ENCODE measurements at places on chromosomes 11 and 22.

GRCh38 chr11:74288911-74289310 is 22.5 kb downstream of the P4HA3 start:
- DNase-seq: no peak

- no peak for DNase-seq
Observed at GRCh38 chr11:95576146-95576845, 213.3 kb downstream of the FAM76B start.

GRCh38 chr11:103322821-103323220 is 213.6 kb downstream of the DYNC2H1 start:
- no peak for DNase-seq

DNA sequence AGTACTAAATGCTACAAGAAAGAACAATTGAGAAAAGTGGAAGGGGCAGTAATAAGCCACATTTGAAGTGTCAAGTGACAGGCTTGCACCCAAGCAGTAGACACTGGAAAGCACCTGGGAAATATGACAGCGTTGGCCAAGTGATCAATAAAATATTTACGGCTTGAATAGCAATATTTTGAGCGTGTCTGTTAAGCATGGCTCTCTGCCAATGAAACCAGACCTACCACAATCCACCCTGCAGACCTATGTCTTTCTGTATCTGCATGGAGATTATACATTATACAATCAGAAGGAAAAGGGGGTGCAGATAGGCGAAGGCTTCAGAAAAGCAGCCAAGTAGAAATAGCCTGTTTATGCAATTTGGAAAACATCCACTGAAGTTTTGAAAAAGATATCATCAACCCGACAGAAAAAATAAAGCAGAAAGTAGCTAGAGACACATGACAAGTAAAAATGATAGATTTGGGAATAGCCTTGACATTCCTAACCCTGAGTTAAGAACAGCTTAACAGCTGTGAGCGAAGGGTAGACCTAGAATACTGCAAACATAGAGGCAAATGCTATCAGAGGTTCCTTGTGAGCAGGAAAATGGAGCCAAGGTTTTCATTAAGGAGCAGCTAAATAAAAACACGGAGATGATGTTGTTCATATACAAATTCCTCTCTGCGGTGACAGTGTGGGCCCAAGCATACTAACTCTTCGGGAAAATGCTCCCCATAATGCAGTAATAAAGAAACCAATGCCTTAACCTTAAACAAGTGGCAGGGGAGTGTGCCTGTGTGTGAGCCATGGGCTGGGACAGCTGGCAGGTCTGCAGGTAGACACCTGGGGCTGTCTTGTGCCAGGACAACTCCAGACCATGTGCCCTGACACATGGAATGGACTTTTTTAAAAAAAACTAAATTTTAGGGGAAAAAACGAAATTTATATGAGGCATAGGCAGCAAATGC is 71.3 kb downstream of the ETS1 start:
- DNase-seq: no peak

DNA sequence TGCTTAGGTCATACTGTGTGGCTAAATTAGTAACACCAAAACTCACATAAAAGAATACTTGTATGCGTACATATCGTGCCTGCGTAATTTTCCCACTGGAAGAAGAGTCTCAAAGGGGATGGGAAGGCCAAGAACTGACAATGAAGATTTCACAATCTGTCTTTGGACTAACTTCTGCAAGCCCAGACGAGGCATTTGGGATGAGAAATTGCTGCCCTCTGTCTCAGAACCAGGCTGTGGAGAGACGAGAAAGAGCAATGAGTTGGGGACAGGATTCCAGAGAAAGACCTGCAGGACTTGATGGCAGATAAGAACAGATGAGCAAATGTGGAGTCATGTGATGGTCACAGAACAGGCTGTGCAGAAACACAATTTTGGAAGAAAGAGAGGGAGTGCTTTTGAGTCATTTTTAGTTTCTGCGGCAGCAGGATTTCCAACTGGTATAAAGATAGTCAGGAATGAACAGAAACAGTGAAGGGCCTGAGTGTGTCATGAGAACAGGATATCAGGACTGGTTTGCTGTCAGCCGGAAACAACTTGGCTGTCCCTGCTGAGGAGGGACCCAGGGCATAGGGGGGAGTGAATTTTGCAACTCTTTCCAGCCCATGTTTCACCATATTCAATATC is 82.7 kb upstream of the CTSC start:
- no peak for DNase-seq

DNA sequence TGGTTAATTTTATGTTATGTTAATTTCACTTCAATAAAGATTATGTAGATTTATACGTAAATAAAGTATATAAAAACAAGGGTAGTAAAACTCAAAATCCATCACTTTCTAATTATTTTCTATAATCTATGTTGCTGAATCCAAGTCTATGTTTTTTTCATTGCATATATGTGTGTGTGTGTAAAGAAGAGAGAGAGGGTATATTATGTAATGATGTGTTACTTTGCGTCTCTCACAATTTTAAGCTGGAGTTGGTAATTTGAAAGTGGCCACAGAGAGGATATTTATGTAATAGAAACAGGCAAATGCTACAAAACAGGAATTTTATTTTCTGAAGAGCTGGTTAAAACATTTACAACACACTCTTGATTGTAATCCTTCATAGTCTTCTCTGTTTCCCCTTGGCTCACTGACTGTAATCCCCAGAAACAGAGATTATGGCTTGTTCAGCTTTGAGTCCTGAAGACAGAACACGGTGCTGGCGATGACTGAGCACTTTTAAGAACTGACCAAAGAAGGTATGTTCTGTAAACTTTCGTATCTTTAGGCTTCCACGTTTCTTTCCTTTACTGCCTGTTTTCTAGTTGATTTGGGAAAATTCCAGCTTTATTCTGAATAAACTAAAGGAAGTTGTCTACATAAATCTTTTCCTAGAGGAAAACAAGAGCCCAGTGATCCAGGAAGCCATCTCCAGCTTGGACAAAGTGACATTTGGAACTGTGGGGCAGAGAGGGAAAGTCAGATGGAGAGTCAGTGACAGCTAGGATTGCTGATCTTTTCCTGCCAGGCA is 43.6 kb downstream of the OR2AG2 start:
- DNase-seq: no peak

- no peak for DNase-seq
Observed at GRCh38 chr22:27231266-27231665, 570.3 kb downstream of the MN1 start.

DNA sequence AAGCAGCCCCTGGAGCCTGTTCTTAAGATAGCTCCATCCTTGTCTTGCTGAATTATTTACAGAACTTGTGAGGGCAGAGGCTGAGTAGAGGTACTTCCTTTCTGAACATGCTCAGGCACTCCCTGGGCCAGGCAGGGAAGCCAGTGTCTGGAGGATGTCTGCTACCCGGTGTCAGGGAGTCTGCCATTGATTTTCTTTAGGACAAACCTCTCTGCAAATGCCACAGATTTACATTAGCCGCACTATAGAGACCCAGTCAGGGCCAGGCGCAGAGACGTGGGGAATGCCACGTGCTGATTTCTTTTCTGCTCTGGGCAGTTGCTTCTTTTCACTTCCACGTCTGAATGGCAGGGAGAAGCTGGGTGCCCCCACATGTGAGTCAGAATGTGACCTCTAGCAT is 585.5 kb downstream of the NTM start:
- no peak for DNase-seq

Data from stimulated activated CD4-positive, alpha-beta T cell treated with anti-CD3 and anti-CD28 coated beads, Interleukin-4, amount 100 ng/mL, for 1 hour (primary cell).